NCI-H460 (cell line): ENCODE measurements at places on chromosomes 7 and 10. TPM values are rescaled to one million over a fixed set of nuclear protein-coding genes. Genes with fewer than 3 reads are reported as not detected.

Gene CREB3L2
- 18.2 and 20.1 TPM in 2 replicates for total RNA-seq

Gene CD36
- 0.82 and 0.84 TPM in 2 replicates for total RNA-seq

Gene CARD11
- 0.05 TPM in 1 of 2 replicates, not detected in the other for total RNA-seq

Gene ASCC1
- total RNA-seq: 59.6 and 59.7 TPM in 2 replicates

Gene SLC29A4
- total RNA-seq: 2.5 TPM in 2 replicates

Gene GARIN1A
- total RNA-seq: 0.03 and 0.17 TPM in 2 replicates

Gene PLXDC2
- total RNA-seq: 0.06 and 0.07 TPM in 2 replicates

Gene GIMAP8
- not detected in 2 replicates for total RNA-seq

Gene PPP1R3C
- total RNA-seq: 160 and 177 TPM in 2 replicates

Gene ZP3
- total RNA-seq: 14.7 and 20.2 TPM in 2 replicates

Gene ARID5B
- total RNA-seq: 1.4 and 1.5 TPM in 2 replicates

Gene CYP3A4
- total RNA-seq: not detected in 2 replicates

Gene COL13A1
- total RNA-seq: 0.15 and 0.20 TPM in 2 replicates
